Astrocyte of the hippocampus (primary cell): ENCODE measurements at places on chromosomes 6 and 20.

- DNase-seq: peak; percentile 33
Measured at GRCh38 chr6:12457094-12457493, 166.9 kb downstream of the EDN1 start.

- peak; percentile 70 for DNase-seq
Measured at GRCh38 chr6:55276745-55277530, 50.3 kb upstream of the GFRAL start.

DNA sequence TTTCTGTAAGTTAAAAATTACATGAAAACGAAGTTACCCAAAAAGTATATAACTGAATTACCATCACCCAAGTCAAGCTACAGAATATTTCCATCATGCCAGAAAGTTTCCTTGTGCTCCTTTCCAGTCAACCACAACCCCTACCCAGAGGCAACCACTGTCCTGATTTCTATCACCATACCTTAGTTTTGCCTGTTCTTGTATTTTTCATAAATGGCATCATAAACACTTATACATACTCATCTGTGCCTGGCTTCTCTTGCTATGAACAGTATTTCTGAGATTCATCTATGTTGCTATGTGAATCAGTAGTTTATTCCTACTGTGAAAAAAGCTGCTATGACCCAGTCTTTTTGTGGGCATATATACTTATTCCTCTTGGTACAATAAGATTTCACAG, 7.4 kb downstream of the FKBP5 start:
- DNase-seq: no peak

GRCh38 chr6:125918681-125919566, 37.6 kb upstream of the HINT3 start:
- DNase-seq: peak; percentile 80

GRCh38 chr6:124974771-124975377, 12.6 kb downstream of the RNF217 start:
- no peak for DNase-seq

GRCh38 chr6:38510205-38510604, 129.5 kb downstream of the BTBD9 start:
- no peak for DNase-seq

DNA sequence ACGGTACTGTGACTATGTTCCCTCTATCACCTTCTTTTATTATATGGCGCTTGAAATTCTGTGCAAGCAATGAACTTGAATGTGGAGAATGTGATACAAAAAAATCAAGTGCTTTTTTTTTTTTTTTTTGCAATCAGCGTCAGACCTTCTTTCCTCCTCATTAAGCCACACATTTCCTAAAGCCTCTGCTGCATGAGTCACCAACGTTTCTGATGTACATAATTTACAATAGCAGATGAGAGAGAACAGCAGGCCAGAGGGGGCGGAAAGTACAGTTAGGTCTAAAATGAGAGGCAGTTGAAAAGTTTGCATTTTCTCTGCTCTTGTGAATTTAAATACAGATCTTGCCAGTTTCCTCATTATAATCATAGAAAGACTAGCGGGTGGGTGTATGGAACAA, 114.6 kb upstream of the RIPOR2 start:
- peak; percentile 75 for DNase-seq

DNA sequence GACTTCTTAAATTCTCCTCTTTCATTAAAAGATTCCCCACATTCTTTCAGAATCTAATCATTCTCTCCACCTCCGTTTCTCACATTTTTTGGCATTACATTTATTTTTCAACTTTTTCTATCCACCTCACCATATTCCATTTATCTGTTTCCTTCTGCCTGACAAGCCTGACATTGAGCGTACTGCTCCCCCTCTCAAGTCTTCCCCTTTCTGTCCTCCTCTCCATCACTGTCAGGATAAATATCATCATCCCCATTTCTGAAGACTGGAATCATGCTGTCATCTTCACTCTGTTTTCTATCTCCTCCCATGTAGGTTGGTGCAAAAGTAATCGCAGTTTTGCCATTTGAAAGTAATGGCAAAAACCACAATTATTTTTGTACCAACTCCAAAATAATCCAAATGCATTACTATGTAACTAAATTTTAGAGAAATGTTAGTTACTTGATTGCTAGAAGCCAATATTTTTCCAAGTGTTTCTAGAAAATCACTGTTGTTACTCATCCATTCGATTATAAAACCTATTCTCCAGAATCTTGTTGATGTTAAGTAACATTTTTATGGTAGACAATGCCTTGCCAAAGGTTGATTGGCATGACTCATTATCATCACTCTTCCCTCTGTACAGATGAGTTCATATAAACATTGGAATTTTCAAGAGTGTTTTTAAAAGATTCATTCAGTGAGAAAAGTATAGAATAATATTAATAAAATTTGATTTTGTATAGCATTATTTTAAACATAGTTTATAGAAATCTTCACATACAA, 292.3 kb upstream of the RNF217 start:
- peak; percentile 29 for DNase-seq

DNA sequence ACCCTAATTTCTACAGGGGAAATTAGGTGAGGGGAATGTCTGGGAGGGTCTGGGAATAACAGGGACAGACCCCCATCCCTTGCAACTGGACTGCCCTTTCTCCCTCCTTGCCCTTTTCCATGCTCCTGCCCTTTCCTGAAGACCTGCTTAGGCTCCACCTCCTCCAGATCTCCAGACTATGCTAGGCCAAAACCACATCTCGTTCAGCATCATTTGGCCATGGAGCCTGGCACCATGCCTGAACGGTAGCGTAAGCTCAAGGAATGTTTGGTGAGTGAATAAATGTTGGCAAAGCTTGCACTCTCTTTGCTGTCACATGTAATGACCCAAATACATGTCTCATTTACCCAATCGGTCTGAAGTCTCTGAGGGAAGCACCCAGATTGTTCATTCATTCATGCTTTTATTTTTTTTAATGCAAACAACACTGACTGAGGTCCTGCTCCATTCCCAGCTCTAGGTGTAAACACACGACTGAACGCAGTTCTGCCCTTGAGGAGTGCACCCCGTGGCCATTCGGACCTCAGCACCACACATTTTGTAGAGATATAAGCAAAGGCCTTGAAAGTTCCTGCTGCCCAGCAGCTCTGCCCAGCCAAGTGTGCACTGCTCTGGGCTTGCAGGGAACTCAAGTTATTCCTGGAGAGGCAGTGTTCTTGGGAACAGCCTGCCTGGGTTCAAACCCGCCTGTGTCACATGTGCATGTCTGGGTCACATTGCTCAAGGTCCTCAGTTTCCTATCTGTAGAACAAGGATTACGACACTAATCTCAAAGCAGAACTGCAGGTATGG, 1.1 kb upstream of the GRM4 start:
- DNase-seq: peak; percentile 70

- DNase-seq: no peak
Measured at GRCh38 chr20:24139846-24140245, 151.3 kb upstream of the GGTLC1 start.

DNA sequence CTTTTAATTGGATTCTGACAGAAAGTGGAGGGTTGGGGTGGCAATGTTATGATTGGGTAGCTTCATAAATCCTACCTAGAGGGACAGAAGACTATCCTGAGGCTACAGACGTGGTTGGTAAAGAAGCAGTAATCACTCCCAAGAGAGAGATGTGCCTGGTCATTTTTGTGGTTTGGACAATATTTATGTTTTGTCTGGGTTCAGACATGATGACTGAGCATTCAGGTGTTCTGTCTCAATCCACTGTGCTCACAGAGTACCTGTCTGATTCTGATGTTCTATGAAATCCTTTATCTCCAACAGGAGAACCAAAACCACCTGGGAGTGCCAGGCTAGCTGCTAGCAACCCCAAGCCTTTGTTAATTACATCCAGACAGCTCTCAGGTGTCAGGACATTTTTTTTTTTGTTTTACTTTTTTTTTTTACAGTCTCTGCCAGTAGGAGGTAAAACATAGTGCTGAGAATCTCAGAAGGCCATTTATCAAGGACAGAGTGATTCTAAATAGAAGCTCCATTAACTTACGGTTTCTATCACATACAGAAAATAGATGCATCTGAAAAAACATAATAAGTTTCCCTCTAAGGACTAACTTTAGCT, 1.6 kb upstream of the HLA-DQA1 start:
- DNase-seq: no peak

DNA sequence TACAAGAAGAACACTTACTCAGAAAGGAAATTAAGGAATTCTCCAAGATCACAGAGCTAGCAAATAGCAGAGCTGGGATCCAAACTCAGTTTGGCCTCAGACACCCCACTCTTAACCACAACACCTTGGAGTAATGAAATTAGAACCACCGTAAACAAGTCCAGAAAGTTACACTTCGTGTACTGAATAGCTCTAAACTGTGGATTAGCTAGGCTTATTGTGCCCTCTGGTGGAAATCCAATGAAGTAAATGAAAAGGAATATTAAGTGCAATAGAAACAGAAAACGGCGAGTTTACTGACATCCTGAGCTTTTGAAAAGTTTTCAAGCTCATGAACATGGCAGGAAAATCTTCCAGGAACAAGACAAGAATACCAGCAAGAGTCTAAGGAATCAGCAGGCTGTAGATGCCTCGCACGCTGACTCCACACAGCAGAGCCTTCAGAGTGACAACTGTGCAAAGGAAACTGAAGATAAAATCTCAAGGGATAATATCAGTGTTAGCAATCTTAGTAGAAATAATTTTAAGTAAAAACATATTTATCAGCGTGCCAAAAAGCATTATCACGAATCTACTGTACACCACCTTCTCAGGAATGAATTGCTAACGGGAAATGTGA, 34.6 kb downstream of the FBXO5 start:
- DNase-seq: peak; percentile 61

GRCh38 chr6:3714768-3715167, 36.7 kb downstream of the PXDC1 start:
- no peak for DNase-seq
